Activated CD4-positive, alpha-beta T cell treated with anti-CD3 and anti-CD28 coated beads for 48 hours (primary cell): ENCODE measurements at places on chromosomes 3 and 15.

DNA sequence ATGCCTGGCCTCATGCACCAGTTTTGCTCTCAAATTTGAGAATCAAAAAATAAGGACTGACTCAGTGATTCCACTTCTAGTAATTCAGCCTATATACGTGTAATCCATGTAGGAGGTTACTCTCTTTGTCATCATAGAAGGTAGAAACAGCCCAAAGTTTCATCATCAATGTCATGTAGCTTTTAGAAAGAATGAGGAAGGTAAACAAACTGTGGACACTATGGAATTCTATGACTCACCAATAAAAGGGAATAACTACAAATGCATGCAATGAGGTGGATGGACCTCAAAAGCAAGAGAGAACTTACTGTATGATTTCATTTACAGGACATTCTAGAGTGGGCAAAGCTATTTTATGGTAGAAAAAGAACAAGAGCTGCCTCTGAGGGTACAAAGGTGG is 93.2 kb upstream of the LRIG1 start:
- DNase-seq, result no peak

DNA sequence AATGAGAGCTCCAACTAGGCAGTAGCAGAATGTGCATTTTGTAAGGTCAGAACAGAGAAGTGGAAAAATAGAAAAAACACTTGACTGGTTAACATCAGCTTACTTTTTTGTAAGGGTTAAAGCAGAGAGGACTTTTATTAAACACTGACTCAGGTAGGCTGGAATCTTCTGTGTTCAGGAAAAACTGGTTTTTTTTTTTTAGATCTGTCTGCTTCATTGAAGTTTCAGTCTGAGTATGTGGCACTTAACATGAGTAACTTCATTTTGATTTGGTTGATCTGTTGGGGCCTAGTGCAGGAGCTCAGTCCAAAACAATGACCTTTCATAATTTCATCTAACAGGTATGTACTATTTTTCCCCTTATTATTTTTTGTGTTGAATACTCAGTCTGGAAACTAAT is 141.1 kb downstream of the DOCK3 start:
- DNase-seq, result no peak

GRCh38 chr3:38805765-38806386 is 10.1 kb downstream of the SCN10A start:
- DNase-seq, result peak; percentile 60

- no peak for DNase-seq
Observed at GRCh38 chr3:170352936-170353335, 4.6 kb upstream of the SKIL start.

- peak; percentile 60 for DNase-seq
Observed at GRCh38 chr3:108088697-108089096, 2.1 kb downstream of the CD47 start.

GRCh38 chr15:63783441-63783840 is 50.3 kb downstream of the HERC1 start:
- DNase-seq, result no peak

DNA sequence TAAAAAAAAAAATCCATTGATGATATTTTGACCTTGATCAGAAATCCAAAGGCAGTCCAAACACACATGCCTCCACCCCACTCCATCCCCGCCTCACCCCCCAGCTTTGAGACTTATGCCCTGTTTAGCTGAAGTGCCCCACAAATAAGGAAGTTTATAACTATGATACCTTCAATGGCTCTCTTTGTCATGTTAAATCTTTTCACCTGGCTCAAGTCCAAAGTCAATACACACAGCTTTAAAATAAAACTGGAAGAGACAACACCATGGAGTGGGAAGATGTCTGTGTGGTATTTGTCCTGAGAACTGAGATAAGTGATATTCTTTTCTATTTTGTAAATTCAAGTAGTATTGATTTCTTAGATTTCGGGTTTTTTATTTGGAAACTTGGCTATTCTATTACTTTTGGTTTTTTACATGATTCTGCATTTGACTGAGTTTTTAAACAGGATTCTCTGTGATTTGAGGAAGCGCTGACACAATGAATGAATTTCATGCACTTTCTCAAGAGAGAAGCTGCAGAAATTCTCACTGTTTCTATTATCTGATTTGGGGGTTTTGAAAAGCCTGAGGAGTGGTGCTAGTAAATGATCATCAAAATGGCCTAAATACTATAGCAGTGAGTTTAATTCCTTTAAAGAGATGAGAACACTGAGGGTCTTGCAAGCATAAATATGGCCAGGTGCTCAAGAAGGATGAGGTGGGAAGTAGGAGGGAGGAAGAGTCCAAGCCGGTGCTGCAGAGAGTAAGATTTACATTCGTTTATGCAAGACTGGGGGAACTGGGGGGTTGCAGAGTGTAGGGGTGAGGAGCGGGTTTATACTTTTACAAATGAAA is 5.2 kb downstream of the FOXB1 start:
- DNase-seq, result no peak

DNA sequence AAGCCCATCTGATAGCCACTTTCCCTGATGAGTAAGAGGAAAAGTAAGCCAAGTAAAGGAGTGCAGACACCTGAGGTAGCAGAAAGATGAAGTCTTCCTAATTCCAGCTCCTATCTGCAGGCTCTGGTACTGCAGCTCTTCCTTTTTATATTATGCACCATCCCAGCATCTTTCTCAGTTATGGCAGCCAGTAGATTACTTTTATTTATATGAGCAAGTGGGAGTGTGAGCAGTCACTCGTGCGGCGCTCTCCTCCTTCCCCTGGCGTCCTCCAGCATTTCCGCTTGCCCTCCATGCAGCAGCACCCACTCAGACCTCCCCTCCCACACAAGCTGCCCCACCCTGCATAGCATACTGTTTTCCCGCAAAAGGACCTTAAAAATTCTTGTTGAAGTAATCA is 465.9 kb upstream of the DPPA4 start:
- DNase-seq, result no peak

DNA sequence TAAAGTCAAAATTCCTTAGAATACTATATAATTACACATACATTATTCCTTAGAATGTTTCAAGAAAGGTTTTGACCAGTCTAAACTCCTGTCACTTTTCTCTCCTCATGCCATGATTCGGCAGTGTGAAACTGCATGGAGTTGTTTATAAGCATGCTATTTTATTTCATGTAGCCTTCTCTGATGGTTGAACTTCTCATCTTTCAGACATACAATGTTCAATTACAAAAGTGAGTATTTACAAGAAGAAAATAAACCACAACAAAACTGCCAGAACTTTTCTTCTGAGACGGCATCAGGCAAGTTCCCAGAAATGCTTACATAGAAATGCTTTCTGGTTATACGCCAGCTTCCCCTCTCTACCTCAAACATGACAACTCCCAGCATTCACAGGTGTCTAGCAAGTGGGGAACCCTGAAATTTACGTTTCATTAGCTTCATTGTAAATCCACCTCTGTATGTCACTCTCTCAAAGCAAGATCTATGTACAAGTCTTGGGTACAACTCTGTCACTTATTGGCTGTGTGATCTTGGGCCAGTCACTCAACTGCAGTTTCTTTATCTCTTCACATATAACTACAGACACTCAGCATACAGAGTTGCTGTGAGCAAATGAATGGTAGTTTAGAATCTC is 42.7 kb downstream of the HDGFL3 start:
- DNase-seq, result no peak

- DNase-seq, result no peak
Observed at GRCh38 chr3:133843634-133844033, 38.0 kb downstream of the SRPRB start.

DNA sequence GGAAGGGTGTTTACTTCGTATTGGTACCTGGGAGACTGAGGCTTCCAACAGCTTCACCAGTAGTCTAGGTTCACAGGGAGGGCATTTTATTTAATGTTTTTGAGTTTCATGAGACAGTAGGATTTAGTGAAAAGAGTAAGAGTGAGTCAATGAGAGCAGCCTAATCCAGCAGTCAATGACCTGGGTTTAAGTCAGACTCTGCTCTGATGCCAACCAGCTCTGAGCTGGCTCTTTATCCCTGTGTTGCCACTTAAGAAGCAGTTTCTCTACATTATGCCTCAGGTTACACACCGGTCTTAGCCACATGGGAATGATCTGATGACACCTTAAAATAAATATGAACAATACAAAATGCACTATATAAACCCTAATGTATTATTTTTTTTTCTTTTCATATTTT is 59.4 kb upstream of the KCNMB2 start:
- no peak for DNase-seq

- no peak for DNase-seq
Observed at GRCh38 chr3:88713233-88713691, 394.2 kb upstream of the EPHA3 start.

DNA sequence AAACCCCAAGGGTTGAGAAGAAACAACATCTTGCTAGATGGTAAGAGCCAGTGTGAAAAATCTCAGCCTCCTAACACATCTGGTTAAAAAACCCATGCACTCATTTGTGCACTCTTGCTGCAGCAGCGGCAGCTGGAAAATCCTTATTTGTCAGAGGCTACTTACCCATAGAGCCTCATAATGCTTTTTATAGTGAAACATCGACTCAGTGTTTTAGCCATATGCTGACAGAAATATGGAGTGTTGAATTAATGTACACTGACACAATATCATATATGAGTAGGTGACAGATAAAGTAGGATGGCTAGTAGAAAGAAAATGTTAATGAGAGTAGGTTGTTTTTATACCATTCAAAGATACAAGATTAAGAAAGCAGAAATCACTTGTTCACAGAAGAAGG is 13.0 kb downstream of the SLC9A9 start:
- DNase-seq, result no peak

GRCh38 chr3:41224120-41224806 is 25.0 kb downstream of the CTNNB1 start:
- no peak for DNase-seq

- DNase-seq, result no peak
Observed at GRCh38 chr3:7700977-7701376, 800.6 kb upstream of the LMCD1 start.

DNA sequence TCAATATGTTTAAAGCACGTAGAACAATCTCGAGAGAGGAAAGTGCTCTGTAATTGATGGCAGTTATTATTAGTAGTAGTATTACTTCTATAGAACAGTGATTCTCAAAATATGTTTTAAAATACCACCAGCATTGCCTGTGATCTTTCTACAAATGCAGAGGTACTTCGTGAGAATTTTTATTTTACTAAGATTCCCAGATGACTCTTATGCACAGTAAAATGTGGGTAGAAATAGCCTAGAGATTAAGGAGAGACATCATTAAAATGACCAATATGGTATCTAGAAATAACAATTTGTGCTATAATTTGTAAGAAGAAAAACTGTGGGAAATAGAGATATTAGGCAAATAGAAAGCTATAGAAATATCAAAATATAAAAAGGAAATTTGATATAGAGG is 157.9 kb downstream of the SUCNR1 start:
- DNase-seq, result no peak

GRCh38 chr15:23035964-23036566 is 3.3 kb downstream of the TUBGCP5 start:
- DNase-seq, result peak; percentile 67

- no peak for DNase-seq
Observed at GRCh38 chr3:156158656-156159295, 38.4 kb downstream of the KCNAB1 start.

DNA sequence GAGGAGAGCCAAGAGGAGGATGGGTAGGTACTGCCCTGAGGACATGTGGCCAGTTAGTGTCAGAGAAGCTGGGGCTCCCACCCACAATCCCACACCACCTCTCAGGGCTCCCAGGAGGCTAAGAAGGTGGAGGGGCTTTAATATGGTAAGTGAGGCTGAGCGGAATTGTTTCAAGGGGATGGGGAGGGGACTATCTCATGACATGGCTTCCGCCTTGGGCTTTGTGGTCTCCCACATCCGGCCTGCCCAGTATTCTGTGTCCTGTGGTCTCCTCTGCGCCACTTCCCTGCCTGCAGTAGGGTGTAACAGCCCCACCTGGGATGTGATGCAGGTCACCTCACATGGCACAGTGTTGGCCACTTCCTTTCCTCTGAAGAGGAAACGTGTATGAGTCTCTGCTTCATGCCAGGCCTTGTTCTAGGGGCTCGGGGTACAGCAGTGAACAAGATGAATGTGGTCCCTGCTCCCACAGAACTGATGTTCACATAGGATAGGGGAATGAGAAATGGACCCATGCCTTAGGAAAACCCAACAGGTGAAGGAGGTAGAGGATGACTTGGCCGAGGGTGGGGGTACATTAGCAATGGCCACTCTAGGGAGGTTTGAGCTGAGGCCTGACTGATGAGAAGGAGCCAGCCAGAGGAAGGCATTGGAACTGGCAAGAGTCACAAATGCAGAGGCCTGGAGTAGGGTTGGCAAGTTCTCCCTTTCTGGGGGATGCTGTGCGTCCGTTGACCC is 3.2 kb downstream of the NEIL1 start:
- peak; percentile 79 for DNase-seq
